ENCODE measurements at places on chromosomes 3 and 15.
A peak's percentile ranks its signal among the peaks of the same experiment; 100 is the strongest.

DNA sequence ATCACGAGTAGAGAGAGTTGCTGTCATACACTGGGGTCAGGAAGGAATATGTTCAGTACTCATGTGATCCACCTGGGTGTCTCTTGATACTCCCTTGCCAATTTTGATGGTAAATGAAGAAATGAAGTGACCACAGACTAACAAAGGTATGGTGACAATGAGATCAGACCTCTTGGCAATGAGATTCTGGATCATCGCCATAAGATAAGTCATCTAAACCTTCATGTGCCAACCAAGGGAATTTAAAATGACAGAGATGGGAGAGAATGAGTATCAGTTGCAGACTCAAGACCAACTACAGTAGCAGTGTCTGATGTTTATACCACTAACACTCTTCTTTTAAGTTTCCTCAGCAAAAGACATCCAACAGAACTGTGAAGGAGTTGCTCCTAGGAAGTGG lies 601.0 kb downstream of the MECOM start:
- DNase-seq: no peak

GRCh38 chr15:58840048-58840447 lies 68.9 kb downstream of the MINDY2 start:
- DNase-seq: no peak

- DNase-seq: no peak
Measured at GRCh38 chr3:15646851-15647511, 45.4 kb downstream of the BTD start.

DNA sequence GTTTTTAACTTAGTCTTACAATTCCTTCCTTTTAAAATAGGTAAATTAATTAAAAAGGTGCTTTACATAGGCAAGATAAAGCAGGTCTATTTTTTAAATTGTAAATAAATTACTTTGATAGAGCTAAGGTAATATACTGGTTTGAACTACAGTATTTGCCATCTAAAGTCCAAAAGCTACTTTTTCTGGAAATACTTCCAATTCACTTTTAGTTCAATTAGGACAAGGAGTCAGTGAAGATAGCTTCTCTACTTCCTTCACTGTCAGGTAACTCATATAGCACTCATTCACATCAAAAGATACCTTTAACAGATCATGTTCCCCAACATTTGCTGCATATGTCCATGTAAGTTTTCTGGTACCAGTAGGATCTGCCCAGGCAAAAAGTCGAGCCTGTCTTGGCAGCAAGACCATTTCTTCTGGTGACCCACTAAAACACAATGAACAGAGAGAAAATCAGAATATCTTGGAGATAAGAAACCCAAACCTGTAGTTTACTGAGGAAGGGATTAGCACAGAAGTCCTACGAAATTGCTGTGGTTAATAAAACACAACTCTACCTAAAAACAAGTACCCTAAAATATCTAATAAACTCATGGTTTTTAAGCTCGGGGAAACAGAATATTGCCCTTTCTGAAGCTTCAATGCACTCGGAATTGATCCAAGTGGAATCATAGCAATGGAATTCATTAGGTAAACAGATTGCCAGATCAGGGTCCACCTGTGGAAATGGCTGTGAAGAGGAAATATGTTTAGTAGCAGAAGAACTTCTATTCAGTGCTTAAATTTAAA lies 153.1 kb downstream of the VPS13C start:
- DNase-seq: no peak

- peak; percentile 35 for DNase-seq
Measured at GRCh38 chr15:78872972-78873792, 492 bp downstream of the MORF4L1 start.

GRCh38 chr15:94230431-94230882 lies 904 bp upstream of the MCTP2 start:
- no peak for DNase-seq

- DNase-seq: no peak
Measured at GRCh38 chr3:12190832-12191231, 32.1 kb upstream of the TIMP4 start.

DNA sequence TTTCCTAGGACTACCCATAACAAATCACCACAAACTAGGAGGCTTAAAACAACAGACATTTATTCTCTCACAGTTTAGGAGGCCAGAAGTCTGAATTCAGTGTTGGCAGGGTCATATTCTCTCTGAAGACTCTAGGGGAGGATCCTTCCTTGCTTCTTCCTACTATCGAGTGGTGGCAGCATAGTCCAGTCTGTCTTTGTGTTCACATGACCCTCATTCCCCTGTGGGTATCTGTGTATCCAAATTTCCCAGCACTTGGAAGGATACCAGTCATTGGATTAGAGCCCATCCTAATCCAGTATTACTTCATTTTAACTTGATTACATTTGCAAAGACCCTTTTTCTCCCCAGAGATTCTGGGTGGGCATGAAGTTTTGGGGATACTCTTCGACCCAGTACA lies 63.8 kb downstream of the GMPS start:
- DNase-seq: no peak

All from DMS153 (cell line).